ENCODE measurements at places on chromosomes 5 and 9.
A peak's percentile ranks its signal among the peaks of the same experiment; 100 is the strongest.

DNA sequence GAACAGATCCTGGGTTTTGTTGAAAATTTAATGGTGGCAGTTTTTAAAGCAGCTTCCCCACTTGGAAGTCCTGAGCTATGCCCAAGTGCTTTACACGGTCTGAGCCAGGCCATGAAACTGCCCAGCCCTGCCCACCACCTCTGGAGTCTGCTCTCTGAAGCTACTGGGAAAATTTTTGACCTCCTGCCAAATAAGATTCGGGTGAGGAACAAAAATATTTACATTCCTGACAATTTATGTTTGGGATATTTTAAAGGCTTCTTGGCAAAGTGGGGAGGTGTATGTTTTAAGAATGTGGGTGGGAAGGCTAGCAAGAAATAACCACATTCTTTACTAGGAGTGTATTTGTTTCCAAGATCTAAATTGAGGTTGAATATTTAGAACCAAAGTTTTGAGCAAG, 50.0 kb downstream of the HACD4 start:
- peaks cover 8% of the 10 kb centered on the region for H3K36me3 ChIP-seq
- no peaks in the 10 kb centered on the region for H3K4me1 ChIP-seq
- H3K27me3 ChIP-seq, result no peaks in the 10 kb centered on the region

- H3K4me1 ChIP-seq, result no peaks in the 10 kb centered on the region
- H3K4me3 ChIP-seq, result no peak overlapping the region
- peaks cover 8% of the 10 kb centered on the region for H3K36me3 ChIP-seq
- no peaks in the 10 kb centered on the region for H3K27me3 ChIP-seq
- DNase-seq, result no peak
These were observed 222.7 kb downstream of the PBX3 start for GRCh38 chr9:125969868-125970267.

DNA sequence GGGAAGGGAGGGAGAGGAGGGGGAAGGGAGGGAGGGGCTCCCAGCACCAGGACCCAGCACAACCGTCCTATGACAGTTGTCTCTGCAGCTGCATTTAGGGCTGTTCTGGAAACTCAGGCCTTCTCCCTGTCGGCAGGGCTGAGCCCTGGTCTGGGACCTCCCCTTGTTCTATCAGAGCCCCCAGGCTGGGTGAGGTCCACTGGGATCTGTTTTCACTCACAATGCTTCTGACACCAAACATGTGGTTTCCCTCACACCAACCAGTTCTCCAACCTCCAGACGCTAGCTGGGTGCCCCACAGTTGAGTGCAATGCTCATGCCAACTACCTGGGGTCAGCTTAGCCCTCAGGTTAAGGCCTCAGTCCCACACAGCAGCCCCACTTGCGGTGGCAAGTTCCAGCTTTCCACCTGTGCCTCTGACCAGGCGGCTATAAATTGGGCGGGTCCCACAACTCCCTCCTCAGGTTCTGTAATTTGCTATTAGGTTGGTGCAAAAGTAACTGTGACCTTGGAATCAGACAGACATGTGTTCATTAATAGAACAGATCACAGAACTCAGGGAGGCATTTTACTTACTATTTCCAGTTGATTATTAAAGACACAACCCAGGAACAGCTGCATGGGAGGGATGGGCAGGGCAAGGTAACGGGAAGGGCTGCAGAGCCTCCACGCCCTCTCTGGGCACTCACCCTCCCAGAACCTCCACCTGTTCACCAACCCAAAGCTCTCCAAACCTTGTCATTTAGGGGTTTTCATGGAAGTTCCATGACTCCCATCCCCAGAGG, 13.5 kb downstream of the ADAMTS2 start:
- no peak overlapping the region for H3K27ac ChIP-seq
- peaks cover 40% of the 10 kb centered on the region for H3K27me3 ChIP-seq
- no peaks in the 10 kb centered on the region for H3K36me3 ChIP-seq

DNA sequence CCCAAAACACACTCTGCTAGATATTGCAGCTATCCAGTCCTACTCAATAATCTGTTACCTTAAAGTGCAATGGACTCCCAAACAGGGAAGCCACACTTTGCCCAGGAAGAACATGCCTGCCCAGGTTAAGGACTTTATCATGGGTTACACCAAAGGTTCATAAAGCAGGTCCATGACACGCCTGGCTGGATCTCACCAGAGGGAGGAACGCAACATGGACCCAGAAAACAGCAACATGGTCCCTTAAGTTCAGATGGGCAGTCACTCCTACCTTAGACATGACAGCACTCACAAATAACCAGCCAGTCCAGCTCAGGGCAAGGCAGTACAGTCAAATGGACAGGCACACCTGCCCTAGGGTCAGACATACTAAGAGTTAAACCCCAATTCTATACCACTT, 3.8 kb downstream of the P4HA2 start:
- H3K4me3 ChIP-seq, result no peak overlapping the region
- H3K4me1 ChIP-seq, result peaks cover under 1% of the 10 kb centered on the region
- no peak overlapping the region for H3K27ac ChIP-seq
- H3K27me3 ChIP-seq, result peaks cover 4% of the 10 kb centered on the region
- no peak for DNase-seq
- H3K36me3 ChIP-seq, result peaks cover 1% of the 10 kb centered on the region

- H3K27me3 ChIP-seq, result no peaks in the 10 kb centered on the region
- DNase-seq, result no peak
- H3K4me3 ChIP-seq, result no peak overlapping the region
- no peak overlapping the region for H3K27ac ChIP-seq
- H3K4me1 ChIP-seq, result no peaks in the 10 kb centered on the region
These were observed 4.1 kb downstream of the EQTN start for GRCh38 chr9:27292659-27293405.

GRCh38 chr5:172410662-172411483, 43.5 kb downstream of the SH3PXD2B start:
- no peak overlapping the region for H3K4me3 ChIP-seq
- no peaks in the 10 kb centered on the region for H3K36me3 ChIP-seq
- no peak overlapping the region for H3K27ac ChIP-seq
- H3K4me1 ChIP-seq, result no peaks in the 10 kb centered on the region
- no peak for DNase-seq
- H3K27me3 ChIP-seq, result peaks cover 59% of the 10 kb centered on the region

GRCh38 chr5:5351288-5351979, 71.0 kb upstream of the ICE1 start:
- peaks cover 34% of the 10 kb centered on the region for H3K27me3 ChIP-seq
- DNase-seq, result no peak
- peaks cover 10% of the 10 kb centered on the region for H3K4me1 ChIP-seq
- no peak overlapping the region for H3K27ac ChIP-seq

- peak overlapping the region; percentile 41 for H3K27ac ChIP-seq
- no peak for DNase-seq
- H3K36me3 ChIP-seq, result no peaks in the 10 kb centered on the region
- H3K27me3 ChIP-seq, result peaks cover 35% of the 10 kb centered on the region
- H3K4me3 ChIP-seq, result peak overlapping the region; percentile 13
These were observed 7.5 kb downstream of the ADAMTS13 start for GRCh38 chr9:133429641-133430161.

DNA sequence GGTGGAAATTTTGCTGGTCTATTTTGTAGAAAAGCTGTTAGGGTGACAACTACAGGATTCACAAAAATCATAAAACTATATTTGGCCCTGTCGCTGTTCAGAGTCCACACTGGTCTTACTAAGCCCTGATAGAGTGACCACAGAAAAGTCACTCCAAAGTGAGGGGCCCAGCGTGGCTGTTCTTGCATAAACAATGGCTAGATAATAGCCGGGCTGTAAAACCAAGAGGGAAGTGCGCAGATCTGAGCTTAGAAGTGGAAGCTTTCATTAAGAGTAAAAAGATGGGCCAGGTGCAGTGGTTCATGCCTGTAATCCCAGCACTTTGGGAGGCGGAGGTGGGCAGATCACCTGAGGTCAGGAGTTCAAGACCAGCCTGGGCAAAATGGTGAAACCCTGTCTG, 15.5 kb upstream of the CTSL start:
- H3K27ac ChIP-seq, result no peak overlapping the region
- H3K27me3 ChIP-seq, result peaks cover 10% of the 10 kb centered on the region
- no peak overlapping the region for H3K4me3 ChIP-seq

- H3K36me3 ChIP-seq, result no peaks in the 10 kb centered on the region
- peaks cover 22% of the 10 kb centered on the region for H3K27me3 ChIP-seq
- no peak overlapping the region for H3K4me3 ChIP-seq
- no peak overlapping the region for H3K27ac ChIP-seq
- no peak for DNase-seq
- no peaks in the 10 kb centered on the region for H3K4me1 ChIP-seq
These were observed 29.5 kb downstream of the GDNF start for GRCh38 chr5:37810311-37810710.

DNA sequence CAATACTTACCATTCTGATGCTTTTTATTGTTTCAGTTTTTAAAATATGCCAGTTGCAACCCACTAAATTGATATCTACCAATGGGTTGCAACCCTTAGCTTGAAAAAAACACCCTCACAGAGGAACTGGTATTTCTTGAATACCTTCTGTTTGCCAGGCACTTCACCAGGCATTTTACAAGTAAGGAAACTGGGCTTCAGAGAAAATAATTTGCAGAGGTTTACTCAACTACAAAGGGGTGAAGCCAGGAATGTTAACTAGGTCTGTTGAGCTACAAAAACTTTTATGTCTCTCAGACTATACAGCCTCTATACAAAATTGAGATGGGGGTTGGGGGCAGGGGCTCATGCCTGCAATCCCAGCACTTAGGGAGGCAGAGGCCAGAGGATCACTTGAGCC, 65.0 kb downstream of the STX17 start:
- no peaks in the 10 kb centered on the region for H3K27me3 ChIP-seq
- H3K36me3 ChIP-seq, result peaks cover 20% of the 10 kb centered on the region
- H3K4me3 ChIP-seq, result no peak overlapping the region
- DNase-seq, result no peak
- H3K4me1 ChIP-seq, result no peaks in the 10 kb centered on the region

DNA sequence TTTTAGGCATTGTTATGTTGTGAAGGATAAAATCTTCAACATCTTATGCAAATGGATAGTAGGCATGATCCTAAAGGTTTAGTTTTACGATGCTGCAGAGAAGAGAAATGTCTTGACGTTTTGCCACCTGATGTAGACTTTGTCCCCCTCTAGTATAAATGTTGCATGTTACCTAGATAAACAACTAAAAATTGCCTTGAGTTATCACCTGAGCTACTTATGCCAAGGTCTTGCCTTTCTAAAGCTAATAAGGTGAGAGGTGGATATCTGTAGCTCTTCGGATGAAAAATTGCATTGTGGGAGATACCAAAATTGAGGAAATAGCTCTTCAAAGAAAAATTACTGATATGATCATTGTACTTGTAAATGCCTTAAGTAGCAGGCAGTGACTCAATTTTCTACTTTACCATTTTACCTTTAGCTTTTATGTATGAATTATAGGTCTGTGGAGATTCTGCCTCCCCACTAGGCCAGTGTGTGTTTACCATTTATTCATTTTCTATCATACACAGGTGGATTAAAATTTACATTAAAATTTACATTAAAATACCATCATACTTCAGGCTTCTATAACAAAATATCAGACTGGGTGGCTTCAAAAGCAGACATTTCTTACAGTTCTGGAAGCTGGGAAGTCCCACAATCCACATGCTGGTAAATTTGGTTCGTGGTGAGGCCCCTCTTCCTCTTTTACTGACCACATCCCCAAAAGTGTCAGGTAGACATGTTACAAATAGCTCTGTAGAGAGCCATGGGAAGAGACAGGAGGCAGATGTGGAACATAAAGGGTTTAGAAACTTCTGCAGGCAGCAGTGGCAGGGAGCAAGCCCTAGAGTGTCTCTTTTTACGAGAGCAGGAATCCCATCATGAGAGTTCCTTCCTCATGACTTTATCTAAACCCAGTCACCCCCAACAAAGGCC, 100.7 kb upstream of the ERBIN start:
- peaks cover 10% of the 10 kb centered on the region for H3K4me1 ChIP-seq
- H3K27ac ChIP-seq, result no peak overlapping the region
- H3K36me3 ChIP-seq, result peaks cover 2% of the 10 kb centered on the region
- no peak for DNase-seq
- no peak overlapping the region for H3K4me3 ChIP-seq

GRCh38 chr5:157387683-157388093, 72.3 kb upstream of the NIPAL4 start:
- H3K4me1 ChIP-seq, result peaks cover 22% of the 10 kb centered on the region
- H3K4me3 ChIP-seq, result no peak overlapping the region
- H3K36me3 ChIP-seq, result peaks cover 72% of the 10 kb centered on the region
- H3K27ac ChIP-seq, result peak overlapping the region; percentile 17

DNA sequence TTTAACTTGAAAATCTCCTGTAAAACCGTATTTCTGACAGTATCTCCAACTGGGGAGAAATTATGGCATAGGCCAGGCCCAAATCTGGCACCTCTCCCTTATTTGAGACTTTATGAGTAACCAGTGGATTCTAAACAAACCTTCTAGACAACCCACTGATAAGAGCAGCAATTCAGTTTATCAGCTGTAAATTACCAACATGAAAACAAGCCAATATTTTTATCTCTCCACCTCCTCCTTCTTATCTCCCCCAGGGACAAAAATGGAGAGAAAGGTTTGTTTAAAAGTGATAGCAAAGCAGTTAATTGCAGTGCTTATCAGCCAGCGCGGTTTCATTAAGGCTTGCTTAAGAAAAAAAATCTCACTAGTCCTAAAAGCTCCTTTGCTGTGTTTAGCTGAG, 53.8 kb downstream of the KCNV2 start:
- H3K36me3 ChIP-seq, result peaks cover 31% of the 10 kb centered on the region
- peaks cover 2% of the 10 kb centered on the region for H3K4me1 ChIP-seq
- no peak for DNase-seq

DNA sequence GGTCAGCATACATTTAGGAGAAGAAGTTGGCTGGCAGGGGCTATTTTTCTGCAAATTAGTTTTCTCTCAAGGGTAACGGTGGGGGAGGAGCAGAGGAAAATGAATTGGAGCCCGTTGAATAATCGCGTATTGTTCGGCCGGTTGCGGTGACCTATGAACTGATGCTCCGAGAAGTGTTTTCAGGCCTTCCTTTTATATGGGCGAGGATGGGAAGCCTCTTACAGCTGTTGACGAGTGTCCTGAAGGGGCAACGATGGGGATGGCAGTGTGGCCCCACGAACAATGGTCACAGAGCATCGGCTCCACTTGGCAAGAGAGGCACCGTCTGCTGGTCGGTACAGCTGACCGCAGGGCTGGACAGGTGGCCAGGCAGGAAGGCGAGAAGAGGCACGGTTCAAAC, 400.7 kb downstream of the ZSWIM6 start:
- DNase-seq, result no peak
- no peak overlapping the region for H3K27ac ChIP-seq
- no peaks in the 10 kb centered on the region for H3K4me1 ChIP-seq
- H3K4me3 ChIP-seq, result no peak overlapping the region
- peaks cover 38% of the 10 kb centered on the region for H3K27me3 ChIP-seq
- H3K36me3 ChIP-seq, result no peaks in the 10 kb centered on the region

DNA sequence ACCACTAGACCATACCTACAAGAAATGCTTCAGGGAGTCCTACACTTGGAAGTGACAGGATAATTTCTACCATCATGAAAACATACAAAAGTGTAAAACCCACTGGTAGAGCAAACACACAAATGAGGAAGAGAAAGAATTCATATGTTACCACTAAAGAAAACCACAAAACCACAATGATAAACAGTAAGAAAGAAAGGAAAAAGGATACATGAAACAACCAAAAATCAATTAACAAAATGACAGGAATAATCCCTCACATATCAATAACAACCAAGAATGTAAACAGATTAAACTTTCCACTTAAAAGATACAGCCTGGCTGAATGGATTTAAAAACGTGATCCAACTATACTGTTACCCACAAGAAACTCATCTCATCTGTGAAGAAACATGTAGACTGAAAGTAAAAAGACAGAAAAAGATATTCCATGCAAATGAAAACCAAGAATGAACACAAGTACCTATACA, 83.4 kb downstream of the LPAR1 start:
- H3K27me3 ChIP-seq, result no peaks in the 10 kb centered on the region
- H3K27ac ChIP-seq, result no peak overlapping the region
- no peak for DNase-seq
- H3K4me3 ChIP-seq, result no peak overlapping the region
- no peaks in the 10 kb centered on the region for H3K36me3 ChIP-seq
- H3K4me1 ChIP-seq, result no peaks in the 10 kb centered on the region

All from central memory CD8-positive, alpha-beta T cell (primary cell).